ENCODE measurements at places on chromosomes 6 and 20. TPM values are rescaled to one million over a fixed set of nuclear protein-coding genes. Genes with fewer than 3 reads are reported as not detected.

Gene KCNG1
- total RNA-seq: 0.52 TPM

Gene RBM38
- 60.0 TPM for total RNA-seq

Gene NKX2-4
- total RNA-seq: not detected

Gene GPX5
- total RNA-seq: not detected

Gene MUCL3
- not detected for total RNA-seq

Gene RAET1G
- total RNA-seq: not detected

Gene VTA1
- total RNA-seq: 20.9 TPM

Gene GSTA1
- total RNA-seq: not detected

Gene RNF217
- 27.1 TPM for total RNA-seq

Gene CST2
- total RNA-seq: not detected

Gene PDE7B
- 13.6 TPM for total RNA-seq

Gene RNF39
- total RNA-seq: not detected

Gene PAQR8
- total RNA-seq: 6.3 TPM

Gene ATP6V1G2
- total RNA-seq: 1.0 TPM

Gene LGSN
- total RNA-seq: not detected

Gene PTK6
- not detected for total RNA-seq

Gene SLC32A1
- total RNA-seq: not detected

Gene TFAP2D
- not detected for total RNA-seq

Gene SPATA25
- total RNA-seq: 2.6 TPM

Gene TBX18
- total RNA-seq: 22.4 TPM

Gene C4A
- 14.1 TPM for total RNA-seq

Gene SLC25A27
- 8.9 TPM for total RNA-seq

Gene OPRM1
- not detected for total RNA-seq

Gene C20orf96
- total RNA-seq: 1.0 TPM

Gene GMPR
- total RNA-seq: 26.1 TPM

Gene MARCKS
- total RNA-seq: 146 TPM

Gene DNAAF9
- 13.6 TPM for total RNA-seq

Gene AGPAT4
- total RNA-seq: 18.3 TPM

Gene SPAG4
- total RNA-seq: 1.0 TPM

Gene OR2J3
- not detected for total RNA-seq

Gene SNX9
- total RNA-seq: 19.3 TPM

Gene SESN1
- total RNA-seq: 68.4 TPM

Gene GSTA2
- under 0.01 TPM for total RNA-seq

Gene CCM2L
- total RNA-seq: 4.7 TPM

Gene SLC16A10
- 40.7 TPM for total RNA-seq

Gene SNAP25
- total RNA-seq: 4.2 TPM

Gene RGS17
- total RNA-seq: under 0.01 TPM

Gene PTPRK
- total RNA-seq: 37.1 TPM

Gene TNFRSF6B
- total RNA-seq: not detected

Gene CAP2
- total RNA-seq: 47.5 TPM

Gene CNKSR3
- total RNA-seq: 3.7 TPM

Gene TUBB1
- 1.0 TPM for total RNA-seq

Gene TBXT
- total RNA-seq: not detected

Gene NKX2-2
- not detected for total RNA-seq

Gene ANGPT4
- under 0.01 TPM for total RNA-seq

Gene NR2E1
- not detected for total RNA-seq

Gene RIMS4
- total RNA-seq: 3.1 TPM

Gene CRISP2
- total RNA-seq: not detected

Gene IRF4
- total RNA-seq: 3.1 TPM

Gene SLC22A16
- 1.0 TPM for total RNA-seq

Gene ETV7
- total RNA-seq: not detected

Gene CST1
- not detected for total RNA-seq

Gene PAX1
- under 0.01 TPM for total RNA-seq

Gene PPP1R16B
- total RNA-seq: 4.2 TPM

All from skeletal muscle tissue (tissue), 5 donors.